NCI-H748 treated with DMSO at 0.1 percent for 48 hours (cell line): ENCODE measurements at places on chromosomes 2 and 18.
A peak's percentile ranks its signal among the peaks of the same experiment; 100 is the strongest.

DNA sequence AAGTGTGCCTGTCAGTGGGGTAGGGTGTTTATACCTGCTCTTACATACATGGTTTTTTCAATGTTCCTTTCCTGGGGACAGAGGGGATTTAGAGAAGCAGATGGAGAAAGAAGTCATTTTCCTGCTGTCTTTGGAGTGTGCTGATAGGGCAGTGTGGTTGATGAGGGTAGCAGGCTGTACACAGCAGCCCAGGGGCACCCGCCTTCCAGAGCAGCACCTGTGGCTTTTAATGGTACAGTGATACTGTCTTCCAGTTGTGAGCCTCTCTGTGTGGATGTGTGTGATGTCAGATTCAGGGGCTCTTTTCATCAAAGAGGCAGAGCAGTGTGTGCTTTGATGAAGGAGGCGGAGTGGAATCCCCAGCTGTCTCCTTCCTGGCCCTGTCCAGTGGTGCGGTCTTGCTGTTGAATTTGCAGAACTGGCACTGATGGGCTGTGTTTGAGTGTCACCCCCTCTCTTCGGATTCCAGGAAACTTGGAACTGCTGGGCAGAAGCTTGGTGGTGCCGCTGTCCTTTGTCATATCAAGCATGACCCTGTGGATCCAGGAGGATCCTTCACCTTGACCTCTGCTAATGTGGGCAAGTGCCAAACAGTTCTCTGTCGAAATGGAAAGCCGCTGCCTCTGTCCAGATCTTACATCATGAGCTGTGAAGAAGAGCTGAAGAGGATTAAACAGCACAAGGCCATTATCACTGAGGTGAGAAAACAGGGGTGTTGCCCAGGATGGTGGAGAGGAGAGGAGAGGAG is 259.8 kb downstream of the PHLPP1 start:
- no peak for DNase-seq

DNA sequence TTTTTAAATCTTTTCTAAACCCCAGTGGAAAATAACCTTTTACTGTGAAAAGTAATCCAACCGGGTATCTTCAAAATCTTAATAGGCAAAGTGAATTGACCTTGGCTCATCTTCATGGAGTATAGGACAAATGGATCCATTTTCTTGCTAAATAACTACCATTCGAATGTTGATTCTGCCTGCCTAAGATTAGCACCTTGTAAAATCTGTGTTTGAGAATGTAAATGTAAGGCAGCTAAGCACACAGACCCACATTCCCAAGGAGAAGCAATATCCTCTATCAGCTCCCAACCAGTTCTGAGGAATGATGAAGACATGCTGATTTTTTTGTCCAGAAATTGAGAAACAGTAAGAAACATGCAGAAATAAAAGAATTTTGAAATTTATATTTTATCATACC is 509.8 kb upstream of the SMIM21 start:
- DNase-seq = no peak

DNA sequence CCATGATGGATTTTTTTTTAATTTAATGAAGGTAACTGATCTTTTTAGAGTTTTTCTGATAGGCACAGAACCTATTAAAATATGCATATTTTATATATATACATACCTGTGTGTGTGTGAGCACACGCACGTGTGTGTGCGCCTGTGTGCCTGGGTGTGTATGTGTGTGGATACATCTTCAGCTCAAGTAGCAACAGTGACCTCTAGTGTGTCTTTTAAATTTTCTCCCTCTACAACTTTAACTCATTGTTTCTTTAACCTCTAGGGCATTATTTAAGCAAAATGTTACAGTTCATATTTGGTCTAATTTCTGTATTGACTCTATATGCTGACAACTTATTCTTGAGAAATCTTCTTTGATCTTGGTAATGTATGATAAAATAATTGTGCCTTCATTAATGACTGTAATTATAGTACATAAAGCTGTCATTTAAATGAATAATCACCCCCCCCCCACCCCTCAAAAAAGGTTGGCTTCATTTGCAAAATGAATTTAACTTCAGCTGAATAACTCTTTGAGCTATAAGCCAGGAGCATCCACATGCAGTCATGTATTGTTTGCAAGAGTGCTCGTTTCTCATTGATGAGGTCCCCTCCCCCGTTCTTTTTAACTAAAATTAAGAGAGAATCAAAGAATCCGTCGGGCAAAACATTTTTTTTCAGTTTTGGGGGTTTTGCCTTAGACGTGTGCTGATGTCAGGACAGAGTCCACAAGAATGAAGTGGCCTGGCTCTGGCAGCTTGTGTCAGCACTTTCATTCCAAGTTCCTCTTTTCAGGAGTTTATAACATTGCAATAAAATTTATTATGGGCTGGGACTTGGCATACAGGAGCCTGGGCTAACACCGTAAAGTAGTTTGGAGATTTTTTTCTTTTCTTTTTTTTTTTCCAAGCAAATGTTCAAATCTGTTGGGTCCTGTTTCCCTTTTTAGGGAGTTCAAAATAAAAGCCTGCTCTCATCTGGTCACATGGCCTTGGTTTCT is 80.0 kb downstream of the ETAA1 start:
- DNase-seq = peak; percentile 44

DNA sequence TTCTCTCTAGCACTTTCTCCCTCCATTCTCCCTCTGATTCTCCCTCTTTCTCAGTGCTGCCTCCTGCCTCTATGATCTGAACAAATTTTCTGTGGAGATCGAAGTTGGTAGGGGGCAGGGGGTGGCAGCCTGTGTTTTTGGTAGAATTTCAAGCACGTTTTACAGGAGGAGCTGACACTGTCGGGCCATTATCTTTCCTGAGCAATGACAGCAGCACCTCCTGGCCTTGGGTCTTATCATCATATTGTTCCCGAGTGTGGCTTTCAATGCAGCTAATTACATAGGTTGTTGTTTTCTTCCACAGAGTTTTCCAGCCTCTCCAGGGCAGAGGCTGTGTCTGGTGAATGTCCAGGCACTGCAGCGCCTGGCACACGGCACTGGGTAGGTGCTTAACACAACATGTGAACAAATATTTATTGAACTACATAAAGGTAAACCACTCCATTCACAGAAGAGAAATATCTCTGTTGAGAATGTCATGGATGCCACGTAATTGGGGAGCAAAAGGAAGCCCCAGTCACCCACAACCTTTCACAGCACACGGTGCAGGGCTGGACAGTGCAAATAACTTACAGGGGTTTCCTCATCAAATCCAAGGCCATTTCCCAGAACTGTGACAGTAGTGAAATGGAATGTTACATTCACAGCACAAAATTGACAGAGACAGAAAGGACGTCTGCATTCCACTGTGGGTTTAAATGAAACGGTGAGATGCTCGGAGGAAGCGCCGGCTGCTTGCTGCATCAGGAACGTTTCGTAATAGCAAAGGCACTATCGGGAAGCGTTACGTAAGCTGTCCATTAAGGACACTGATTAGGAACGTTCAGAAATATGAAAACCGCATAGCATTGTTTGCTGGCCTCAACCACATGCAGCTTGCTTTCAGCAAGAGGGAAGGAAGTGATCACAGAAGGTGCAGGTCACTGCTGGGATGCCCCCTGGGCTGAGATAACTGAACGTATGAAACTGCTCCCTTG is 6.5 kb upstream of the KCNG2 start:
- peak; percentile 43 for DNase-seq

DNA sequence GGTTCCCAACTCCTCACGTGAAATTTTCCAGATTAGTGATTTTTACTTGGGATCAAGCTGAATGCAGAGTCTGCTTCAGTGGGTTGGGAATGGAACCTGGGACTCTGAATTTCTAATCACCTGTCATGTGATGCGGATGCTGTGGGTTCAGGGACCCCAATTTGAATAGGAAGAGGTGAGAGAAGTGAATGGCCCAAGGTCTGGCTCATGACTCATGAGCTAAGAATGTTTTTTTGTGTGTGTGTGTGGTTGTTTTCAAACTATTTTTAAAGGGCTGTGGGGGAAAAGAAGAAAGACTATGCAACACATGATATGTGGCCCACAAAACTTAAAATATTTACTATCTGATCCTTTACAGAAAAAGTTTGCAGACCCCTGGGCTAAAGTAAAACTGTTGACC is 108.5 kb upstream of the CYRIA start:
- DNase-seq = no peak

DNA sequence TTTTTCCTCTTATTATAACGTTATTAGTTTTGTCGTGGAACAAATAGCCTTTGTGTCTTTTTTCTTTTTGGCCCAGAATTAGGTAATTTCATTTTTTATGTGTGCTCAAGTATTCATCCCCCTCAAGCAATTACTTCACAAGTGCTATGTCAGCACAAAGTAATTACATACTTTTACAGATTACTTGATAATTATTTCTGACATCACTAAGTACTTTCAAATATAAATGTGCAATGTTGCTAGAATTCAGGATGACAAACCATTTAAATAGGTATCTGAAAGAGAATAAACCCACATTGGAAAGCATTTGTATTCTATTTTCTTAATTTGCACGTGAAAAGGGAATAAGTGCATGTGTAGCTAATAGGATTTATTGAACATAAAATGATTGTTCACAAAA is 238.2 kb downstream of the CDH7 start:
- no peak for DNase-seq

DNA sequence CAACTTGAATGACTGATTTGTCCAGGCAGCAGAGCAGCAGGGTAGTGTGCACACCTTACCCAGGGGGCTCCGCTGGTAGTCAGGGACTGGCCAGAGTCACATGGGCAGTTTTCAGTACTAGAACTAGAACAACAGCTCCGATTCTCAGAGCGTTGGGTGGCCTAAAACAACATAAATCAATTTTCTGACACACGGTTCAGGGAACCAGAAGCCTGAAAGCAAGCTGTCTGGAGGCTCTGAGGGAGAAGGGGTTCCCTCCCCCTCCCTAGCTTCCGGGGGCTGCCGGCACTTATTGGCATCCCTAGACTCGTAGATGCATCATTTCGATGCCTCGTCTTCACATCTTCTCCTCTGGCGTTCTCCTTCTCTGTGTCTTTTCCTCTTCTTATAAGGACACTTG is 13.4 kb upstream of the ITGB6 start:
- DNase-seq = no peak

DNA sequence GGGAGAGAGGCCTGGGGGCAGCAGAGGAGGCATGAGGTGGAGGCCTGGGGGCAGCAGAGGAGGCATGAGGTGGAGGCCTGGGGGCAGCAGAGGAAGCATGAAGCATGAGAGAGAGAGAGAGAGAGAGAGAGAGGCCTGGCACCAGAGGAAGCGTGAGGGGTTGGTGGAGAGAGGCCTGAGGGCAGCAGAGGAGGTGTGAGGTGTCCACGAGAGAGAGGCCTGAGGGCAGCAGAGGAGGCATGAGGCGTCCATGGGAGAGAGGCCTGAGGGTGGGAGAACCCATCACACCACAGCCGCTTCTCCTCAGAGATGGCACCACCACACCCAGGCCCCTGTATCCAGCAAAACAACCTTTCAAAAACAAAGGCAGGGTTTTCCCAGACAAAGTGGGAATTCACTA is 55.7 kb upstream of the KCNG2 start:
- no peak for DNase-seq
